ENCODE measurements at places on chromosomes 7 and 10.

GRCh38 chr10:99551158-99551557 lies 18.4 kb downstream of the NKX2-3 start:
- DNase-seq, result no peak

DNA sequence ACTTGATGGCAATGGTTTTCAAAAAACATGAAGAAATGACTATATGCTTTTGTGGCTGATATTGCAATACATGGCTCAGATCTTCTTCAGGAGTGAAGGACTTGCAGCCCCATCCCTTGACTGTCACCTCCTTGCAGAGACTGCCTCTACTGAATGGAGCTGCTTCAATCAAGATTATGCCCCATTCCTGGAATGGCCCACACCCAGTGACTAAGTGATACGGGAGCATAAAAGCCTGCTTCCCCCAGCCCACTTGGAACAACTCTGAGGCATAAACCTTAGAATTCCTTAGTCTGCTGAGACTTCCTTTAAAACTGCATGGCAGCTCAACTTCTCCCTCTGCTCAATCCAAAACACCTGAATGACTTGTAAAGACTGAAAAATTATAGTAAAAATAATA lies 957.1 kb downstream of the SORCS3 start:
- DNase-seq, result no peak

GRCh38 chr10:14552015-14552414 lies 221.3 kb upstream of the FRMD4A start:
- no peak for DNase-seq

DNA sequence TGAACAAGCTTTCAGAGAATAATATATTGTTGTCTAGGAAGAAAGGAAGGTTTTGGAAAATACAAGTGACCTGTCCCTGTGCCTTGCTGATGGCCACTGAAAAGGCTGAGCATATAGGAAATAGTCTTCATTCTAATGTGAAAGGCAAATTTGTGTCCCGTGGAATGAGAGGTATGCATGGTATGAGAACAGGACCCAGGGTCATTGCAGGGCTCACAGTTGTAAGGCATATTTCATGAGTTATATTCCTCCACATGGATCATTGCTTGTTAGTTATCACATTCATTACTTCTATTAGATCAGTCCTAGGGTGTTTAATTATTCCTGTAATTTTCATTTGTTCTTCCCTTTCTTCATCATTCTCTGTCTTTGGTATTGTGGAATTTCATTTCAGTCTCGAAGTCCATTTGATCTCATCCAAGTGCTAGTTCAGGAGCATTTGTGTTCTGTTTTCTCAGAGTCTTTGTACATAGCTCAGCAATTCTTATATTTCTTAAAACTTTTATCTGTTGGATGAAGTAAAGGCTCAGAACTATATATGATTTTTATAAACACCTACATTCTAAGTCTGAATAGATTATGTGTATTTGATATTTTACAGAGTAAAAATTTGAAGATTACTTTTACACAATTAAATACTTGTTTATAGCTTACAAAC lies 39.4 kb upstream of the ARHGAP21 start:
- no peak for DNase-seq

DNA sequence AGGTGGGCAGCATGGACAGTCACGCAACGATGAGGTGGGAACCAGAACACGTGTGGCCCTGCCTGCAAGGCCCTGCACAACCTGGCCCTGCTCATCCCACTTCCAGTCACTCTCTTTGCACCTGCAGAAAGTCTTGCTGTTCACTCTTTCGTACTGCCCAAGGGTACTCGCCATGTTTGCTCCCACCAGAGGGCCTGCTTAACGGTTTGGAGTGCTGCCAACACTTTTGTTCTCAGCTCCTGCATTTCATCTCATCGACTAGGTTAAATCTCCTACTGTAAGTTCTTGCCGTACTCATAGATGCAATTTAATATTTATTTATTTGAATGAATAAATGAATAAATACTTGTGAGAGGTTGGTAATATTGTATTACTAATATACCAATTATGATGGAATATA lies 315.3 kb downstream of the SDK1 start:
- DNase-seq, result no peak

GRCh38 chr10:71597821-71598498 lies 121.6 kb downstream of the C10orf105 start:
- DNase-seq, result no peak

GRCh38 chr10:451021-451471 lies 238.4 kb downstream of the DIP2C start:
- no peak for DNase-seq

DNA sequence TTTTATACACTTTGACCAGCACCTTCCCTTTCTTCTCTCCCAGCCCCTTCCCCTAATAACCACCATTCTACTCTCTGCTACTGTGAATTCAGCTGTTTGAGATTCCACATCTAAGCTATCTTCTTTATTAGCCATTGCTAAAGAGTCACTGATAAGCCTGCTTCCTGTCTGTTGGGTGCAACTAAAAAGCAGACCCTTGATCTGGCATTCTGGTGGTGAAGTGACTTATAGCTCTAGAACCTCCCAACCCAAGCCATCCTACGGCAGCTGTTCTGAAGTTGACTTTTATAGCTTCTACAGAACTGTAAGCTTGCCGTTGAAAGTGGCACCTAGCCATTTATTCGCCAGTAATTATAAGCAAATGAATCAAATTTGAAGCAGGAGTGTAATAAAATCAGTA lies 105.6 kb downstream of the AHR start:
- DNase-seq, result no peak

DNA sequence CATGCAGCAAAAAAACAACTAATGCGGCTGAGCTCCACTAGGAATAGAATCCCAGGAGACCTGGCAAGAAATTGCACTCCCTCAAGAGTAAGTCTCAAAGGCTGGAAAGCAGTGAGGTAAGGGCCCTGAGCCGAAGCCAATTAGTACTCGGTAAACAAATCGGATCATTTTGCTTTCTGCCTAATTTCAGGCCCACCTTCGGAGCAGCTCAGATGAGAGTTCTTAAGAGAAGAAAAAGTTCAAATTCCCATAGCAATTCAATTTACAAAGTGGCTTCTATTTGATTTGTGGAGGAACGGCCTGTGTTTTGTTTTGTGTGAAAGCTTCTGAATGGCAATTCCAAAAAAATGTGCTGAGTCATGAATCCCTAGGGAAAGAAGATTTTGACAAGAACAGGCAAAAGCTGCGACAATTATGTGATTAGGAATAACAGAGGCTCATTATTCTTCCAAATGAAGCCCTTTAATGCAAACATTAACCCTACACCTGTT lies 60.9 kb downstream of the SLC16A9 start:
- no peak for DNase-seq

GRCh38 chr10:131077031-131077430 lies 234.5 kb downstream of the TCERG1L start:
- DNase-seq, result peak; percentile 15

- DNase-seq, result no peak
Measured at GRCh38 chr7:158705234-158705850, 738 bp upstream of the NCAPG2 start.

DNA sequence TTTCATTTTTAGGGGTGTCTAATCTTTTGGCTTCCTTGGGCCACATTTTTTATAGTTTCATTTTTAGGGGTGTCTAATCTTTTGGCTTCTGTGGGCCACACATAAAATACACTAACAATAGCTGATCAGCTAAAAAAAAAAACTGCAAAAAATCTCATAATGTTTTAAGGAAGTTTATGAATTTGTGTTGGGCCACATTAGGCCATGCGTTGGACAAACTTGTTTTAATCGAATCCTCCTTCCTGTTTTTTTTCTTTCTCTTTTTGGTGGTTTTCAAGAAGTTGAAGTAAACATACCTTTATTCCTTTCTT lies 37.4 kb downstream of the ZNRF2 start:
- no peak for DNase-seq

DNA sequence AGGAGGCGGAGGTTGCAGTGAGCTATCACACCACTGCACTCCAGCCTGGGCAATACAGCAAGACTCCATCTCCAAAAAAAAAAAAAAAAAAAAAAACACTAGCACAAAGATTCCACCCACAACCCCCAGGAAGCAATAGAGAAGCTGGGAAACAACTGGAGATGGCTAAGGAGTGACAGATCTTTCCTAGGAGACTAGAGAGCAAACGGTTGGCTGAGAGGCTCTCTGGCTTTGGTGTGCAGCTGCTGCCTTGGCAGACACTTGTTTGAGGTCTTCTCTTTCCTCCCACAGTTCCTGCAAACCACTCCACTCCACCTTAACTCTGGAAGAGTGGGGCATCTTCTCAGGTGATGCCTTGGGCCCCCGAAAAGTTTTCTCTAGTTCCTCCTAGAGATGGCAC lies 78.5 kb upstream of the LANCL2 start:
- no peak for DNase-seq
